Right ventricle myocardium inferior (tissue), 1 donor: ENCODE measurements at places on chromosomes 13 and 19.

GRCh38 chr19:2949939-2950285 lies 5.1 kb upstream of the ZNF77 start:
- DNase-seq, result no peak

DNA sequence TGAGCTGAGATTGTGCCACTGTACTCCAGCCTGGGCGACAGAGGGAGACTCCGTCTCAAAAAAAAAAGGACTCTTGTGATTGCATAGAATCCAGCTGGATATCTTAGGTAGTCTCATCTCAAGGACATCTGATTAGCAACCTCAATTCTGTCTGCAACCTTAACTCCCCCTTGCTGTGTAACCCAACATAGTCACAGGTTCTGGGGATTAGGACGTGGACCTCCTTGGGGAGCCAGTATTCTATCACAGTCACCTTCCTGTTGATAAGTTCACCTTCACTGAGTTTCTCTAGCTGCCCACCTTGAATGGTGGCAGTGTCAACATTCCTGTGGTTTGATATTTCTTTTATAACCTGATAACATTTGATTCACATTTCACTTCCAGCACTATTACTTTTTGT lies 27.2 kb downstream of the GPR18 start:
- no peak for DNase-seq

- no peak for DNase-seq
These were observed 676.7 kb downstream of the PCDH9 start for GRCh38 chr13:66553391-66553790.

- no peak for DNase-seq
These were observed 12.0 kb upstream of the SLC46A3 start for GRCh38 chr13:28730762-28731161.

GRCh38 chr19:21921691-21922180 lies 85.8 kb upstream of the ZNF43 start:
- DNase-seq, result no peak
